ENCODE measurements at places on chromosomes 4 and X.

GRCh38 chr4:122826079-122826527 is 528 bp upstream of the FGF2 start:
- DNase-seq: no peak

GRCh38 chr4:98687876-98688275 is 29.5 kb upstream of the TSPAN5 start:
- peak; percentile 47 for DNase-seq

DNA sequence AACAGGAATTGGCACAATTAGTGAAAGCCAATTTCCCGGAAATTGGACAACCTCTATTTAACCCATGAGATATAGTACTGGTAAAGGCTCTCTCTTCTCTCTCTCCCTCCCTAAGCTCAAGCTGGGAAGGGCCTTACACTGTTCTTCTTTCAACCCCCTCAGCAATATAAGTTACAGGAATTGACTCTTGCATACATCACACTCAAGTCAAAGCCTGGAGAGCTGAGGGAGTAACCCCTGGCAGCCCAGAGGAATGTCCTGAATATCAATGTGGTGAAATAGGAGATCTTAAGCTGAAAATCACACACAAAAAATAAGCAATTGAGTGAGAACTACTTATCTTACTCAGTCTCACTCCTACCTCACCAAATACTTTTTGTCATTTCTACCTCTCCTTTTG is 186.9 kb upstream of the SPOCK3 start:
- DNase-seq: no peak

- DNase-seq: peak; percentile 48
Measured at GRCh38 chr4:141473026-141473540, 163.3 kb upstream of the IL15 start.

- DNase-seq: no peak
Measured at GRCh38 chr4:3530051-3530450, 2.2 kb downstream of the LRPAP1 start.

DNA sequence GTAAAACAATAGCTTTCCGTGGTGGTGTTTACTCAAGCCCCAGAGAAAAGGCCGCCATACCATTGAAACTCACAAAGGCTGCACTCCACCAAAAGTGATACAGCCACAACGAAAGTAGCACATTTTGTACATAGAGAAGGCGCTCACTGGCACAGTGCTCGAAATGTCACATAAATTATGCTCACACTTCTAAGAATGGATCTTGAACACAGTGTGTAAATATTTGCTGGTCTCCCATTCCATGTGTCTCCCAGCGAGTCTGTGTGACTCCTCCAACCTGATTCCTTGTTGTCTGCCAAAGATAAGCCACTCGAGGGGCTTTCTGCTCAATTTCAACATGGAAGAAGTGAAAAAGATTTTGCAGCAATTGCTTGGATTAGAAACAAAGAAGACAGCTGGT is 234.0 kb upstream of the VCX3A start:
- DNase-seq: no peak

DNA sequence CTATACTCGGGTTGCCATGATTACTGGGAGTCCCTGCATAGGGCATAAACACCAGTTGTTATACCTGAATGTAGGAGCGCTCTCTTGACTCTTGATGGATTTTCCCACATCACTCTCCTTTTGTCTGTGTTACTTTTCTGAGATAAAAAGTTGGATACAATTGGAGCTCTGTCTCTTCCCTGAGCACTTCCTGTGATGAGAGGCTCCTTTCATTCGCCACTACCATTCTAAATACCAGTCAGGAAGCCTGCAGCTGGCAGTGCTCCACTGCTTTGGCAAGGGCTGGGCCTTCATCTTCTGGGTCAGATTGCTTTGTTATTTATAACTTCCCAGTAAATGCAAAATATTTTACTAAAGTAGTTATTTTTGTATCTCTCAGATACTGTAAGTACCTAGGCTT is 13.9 kb downstream of the TCEANC start:
- DNase-seq: no peak

GRCh38 chrX:137749246-137749645 is 183.3 kb downstream of the ZIC3 start:
- no peak for DNase-seq

DNA sequence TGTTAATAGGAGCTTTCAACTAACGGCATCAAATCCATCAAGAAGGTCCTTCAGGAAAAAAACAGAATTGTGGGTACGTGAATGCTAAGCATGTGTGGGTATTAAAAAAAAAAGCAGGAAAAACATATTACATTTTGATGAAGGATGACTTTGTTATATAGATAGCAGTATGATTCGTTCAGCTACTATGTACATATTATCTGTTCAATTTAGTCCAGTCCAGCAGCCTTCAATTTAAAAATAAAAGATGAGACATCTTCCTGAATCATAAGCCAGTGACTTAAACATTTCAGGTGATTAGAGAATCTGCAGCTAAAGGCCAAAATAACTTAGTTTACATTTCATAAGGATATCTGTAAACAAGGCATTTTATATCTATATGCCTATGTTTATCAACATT is 63.4 kb downstream of the LCORL start:
- no peak for DNase-seq

DNA sequence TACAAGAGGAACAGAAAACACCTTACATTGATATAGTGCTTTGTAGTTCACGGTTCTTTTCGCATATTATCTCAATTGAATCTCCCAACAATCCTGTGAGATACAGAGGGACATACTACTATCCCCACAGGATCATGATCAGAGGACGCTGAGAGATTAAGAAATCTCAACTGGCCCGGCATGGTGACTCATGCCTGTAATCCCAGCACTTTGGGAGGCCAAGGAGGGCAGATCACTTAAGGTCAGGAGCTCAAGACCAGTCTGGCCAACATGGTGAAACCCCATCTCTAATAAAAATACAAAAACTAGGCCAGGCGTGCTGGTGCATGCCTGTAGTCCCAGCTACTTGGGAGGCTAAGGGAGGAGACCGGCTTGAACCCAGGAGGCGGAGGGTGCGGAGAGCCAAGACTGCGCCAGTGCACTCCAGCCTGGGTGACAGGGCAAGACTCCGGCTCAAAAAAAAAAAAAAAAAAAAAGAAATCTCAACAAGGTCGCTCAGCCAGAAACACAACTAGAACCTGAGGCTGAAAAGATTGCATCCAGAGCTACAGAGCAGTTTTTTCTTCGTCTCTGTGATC is 7.4 kb downstream of the APOO start:
- DNase-seq: peak; percentile 18

DNA sequence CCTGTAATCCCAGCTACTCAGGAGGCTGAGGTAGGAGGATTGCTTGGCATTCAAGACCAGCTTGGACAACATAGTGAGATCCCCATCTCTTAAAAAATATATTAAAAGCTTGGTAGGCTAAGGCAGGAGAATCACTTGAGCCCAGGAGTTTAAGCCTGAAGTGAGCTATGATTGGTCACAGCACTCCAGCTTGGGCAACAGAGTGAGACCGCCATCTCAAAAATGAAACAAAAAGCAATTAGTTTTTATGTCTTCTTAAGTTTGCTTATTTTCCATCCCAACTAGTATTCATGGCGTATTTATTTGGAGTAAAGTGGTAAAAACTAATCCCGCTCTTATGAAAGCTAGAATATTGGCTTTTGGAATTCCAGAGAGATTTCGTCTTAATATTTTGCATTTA is 25.4 kb upstream of the PDE5A start:
- no peak for DNase-seq

GRCh38 chr4:2714061-2714770 is 41.9 kb downstream of the TNIP2 start:
- DNase-seq: peak; percentile 17

- peak; percentile 91 for DNase-seq
Measured at GRCh38 chr4:70839589-70840093, at the start of gene GRSF1. Gene GRSF1, minus strand, starts transcription at chr4:70839890. Its CDS starts 63 bp downstream, at chr4:70839827.

- peak; percentile 99 for DNase-seq
Measured at GRCh38 chr4:110480031-110480549, 4.1 kb downstream of the ENPEP start.

DNA sequence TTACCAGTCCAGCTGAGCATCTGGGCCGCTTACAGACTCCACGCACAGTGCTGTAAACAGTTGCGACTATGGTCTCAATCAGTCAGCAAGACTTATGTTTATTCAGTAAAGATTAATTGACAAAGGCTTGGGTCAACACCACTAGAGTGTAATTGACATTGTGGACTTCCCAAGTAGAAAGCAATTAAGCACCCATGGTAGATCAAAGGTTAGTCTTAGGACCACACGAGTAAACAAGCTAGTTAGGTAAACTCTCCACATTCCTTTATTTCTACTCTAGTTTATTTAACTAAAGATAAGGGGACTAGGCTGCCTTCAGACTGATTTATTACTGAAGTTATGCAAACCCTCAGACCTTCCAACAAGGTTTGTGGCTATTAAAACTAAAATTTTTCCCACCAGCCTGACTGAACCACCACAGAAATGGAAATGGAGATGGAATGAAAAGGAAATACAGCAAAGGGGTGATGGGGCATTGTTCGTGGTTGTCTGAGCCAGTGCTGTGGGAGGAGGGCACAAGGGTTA is 44.2 kb downstream of the MTHFD2L start:
- no peak for DNase-seq

GRCh38 chr4:1260418-1261106 is 11.6 kb upstream of the CTBP1 start:
- DNase-seq: no peak

DNA sequence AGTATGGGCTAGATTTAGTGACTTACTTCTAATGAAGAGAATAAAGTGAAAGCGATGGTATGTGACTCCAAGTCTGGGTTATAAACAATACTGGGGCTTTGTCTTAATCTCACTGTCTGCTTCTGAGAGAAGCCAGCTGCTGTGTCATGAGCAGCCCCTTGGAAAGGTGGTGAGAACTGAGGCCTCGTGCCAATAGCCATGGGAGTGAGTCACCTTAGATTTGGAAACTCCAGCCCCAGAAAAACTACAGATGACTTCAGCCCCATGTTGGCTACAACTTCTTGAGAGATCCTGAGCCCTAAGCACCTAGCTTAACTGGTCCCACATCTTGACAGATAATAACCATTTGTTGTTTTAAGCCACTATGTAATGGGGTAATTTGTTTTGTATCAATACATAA is 77.6 kb downstream of the CWH43 start:
- no peak for DNase-seq

DNA sequence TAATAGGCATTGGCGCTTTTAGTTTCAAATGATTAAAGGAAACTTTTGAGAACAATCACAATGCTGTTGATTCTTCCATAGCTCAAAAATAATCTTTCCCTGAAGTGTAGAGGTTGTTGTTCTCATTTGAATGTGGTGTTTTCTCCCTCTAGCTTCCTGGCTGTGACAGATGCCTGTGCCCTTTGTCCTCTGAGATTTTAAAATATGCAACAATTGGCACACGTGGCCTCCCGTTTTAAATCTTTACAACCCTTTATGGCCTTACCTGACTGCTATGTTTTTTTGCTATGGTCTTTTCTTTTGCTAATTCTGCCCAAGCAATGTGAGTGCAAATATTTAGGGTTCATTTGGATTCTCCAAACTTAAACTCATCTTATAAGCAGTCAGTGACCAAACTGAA is 22.9 kb upstream of the CASK start:
- DNase-seq: no peak

DNA sequence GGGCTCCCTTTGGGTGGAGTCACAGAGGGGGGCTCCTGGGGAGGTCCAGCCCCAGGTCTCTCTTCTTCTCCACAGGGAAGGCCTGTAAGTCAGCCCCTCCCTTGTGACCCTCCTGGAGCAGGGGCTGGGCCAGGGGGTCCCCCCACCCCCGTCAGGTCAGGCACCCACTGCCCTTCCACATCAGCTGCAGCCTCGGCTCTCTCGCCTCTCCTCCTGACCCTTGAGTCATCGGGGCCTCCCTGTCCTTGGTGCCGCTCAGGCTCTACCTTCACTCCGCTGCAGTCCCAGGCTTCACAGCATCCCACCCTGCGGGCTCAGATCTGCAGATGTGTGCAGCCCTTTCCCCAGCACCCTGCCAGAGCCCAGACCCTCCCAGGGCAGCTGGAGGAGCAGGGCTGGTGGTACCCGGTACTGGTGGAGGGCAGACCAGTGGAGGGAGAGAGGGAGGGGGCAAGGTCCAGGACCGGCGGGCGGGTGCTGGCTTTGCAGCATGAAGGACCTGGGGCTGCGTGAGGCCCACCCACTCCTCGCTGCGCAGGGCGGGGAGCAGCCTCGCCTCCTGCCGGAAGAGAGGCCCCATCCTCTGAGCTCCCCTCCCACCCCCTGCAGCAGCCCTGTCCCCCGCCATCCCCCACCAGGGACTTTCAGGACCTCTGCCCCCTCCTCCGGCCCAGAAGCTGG is 117.1 kb downstream of the FAM53A start:
- no peak for DNase-seq

GRCh38 chr4:161172396-161173026 is 991.3 kb downstream of the FSTL5 start:
- no peak for DNase-seq

- no peak for DNase-seq
Measured at GRCh38 chr4:39568805-39569204, 41.6 kb upstream of the UGDH start.

DNA sequence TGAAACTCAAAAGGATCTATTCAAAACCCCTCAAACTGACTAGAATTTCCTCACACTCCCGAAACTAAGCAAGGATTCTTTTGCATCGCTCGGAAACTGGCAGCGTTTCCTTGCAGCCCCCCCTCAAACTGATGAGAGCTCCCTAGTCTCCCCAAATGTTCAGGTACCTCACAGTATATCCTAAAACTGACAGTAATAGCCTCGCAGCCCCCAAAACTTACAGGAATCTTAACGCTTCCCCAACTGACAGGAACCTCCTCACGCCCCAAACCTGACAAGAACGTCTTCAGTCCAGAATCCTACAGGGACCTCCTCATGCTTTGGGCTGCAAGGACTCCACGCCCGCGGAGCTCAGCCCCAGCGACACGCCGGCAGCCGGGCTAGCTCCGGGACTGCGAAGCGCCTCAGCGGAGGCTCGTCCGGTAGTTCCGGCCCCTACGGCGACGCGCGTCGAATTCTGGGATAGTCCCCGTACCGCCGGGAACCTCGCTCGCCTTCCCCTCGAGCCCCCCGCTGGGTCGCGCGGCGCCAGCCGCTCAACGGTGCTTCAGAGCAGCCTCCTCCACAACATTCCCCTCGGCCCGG is 640 bp downstream of the PHF8 start:
- peak; percentile 25 for DNase-seq

GRCh38 chrX:19709812-19710518 is 177.4 kb downstream of the SH3KBP1 start:
- peak; percentile 95 for DNase-seq

DNA sequence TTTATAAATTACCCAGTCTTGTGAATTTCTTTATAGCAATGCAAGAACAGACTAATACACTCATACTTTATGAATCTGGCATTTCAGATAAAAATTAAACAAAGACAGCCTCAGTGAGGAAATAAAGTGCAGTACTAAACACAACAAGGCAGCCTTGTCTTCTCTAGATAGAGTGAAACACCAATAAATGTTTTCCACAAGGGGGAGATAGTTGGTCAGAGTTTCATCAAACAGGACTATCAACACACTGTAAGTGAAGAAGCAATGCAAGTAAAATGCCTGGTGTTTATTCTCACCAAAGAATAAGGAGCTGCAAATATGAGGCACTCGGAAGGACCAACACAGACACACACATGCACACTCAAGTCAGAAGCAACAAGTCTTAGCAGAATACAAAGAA is 62.8 kb downstream of the FAM9B start:
- DNase-seq: peak; percentile 63
